ENCODE measurements at places on chromosomes 3 and 15.

- peak; percentile 25 for DNase-seq
Measured at GRCh38 chr15:35929740-35930444, 383.9 kb upstream of the DPH6 start.

GRCh38 chr3:72191209-72191960 lies 406.4 kb upstream of the PROK2 start:
- DNase-seq, result no peak

- no peak for DNase-seq
Measured at GRCh38 chr3:135237371-135238143, 442.5 kb downstream of the EPHB1 start.

- no peak for DNase-seq
Measured at GRCh38 chr15:60999771-61000170, 229.3 kb downstream of the RORA start.

GRCh38 chr3:66106788-66107187 lies 68.1 kb upstream of the MAGI1 start:
- DNase-seq, result peak; percentile 21

DNA sequence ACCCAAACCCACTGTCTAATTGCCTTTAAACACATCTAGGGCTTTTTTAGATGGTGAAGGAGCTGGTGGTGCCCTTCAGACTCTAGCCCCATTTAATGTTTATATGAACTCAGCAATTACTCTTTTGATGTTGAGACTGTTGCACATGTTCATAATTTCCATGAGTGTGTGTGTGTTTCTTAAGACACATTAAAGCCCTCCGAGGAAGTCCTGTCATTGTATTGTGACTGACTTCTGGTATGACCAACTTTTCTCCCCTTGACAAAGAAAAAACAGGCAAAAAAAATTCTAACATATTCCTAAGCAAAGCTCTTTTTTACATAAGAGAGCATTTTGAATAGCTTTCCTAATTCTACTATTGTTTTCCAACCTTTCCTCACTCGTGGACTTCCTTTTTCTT lies 91.6 kb downstream of the FLNB start:
- DNase-seq, result no peak

DNA sequence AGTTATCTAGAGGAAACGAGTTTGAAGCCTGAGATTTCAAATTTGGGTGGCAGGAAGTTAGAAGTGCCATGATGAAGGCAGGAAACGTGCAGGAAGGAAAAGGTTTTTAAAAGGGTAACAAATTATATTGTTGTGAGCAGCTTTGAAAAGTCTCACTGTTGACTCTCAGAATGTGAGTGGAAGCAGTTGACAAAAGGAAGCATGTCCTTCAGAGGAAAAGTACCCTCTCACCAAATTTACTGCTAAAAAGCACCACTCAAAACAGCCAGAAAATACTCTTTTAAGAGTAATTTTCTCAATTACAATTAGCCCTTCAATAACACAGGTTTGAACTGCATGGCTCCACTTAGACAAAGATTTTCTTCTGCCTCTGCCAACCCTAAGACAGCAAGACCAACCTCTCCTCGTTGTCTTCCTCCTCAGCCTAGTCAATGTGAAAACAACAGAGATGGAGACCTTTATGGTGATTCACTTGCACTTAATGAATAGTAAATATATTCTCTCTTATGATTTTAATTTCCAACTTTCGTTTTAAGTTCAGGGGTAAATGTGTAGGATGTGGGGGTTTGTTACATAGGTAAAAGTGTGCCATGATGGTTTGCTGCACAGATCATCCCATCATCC lies 117.1 kb upstream of the LIPC start:
- DNase-seq, result peak; percentile 11

DNA sequence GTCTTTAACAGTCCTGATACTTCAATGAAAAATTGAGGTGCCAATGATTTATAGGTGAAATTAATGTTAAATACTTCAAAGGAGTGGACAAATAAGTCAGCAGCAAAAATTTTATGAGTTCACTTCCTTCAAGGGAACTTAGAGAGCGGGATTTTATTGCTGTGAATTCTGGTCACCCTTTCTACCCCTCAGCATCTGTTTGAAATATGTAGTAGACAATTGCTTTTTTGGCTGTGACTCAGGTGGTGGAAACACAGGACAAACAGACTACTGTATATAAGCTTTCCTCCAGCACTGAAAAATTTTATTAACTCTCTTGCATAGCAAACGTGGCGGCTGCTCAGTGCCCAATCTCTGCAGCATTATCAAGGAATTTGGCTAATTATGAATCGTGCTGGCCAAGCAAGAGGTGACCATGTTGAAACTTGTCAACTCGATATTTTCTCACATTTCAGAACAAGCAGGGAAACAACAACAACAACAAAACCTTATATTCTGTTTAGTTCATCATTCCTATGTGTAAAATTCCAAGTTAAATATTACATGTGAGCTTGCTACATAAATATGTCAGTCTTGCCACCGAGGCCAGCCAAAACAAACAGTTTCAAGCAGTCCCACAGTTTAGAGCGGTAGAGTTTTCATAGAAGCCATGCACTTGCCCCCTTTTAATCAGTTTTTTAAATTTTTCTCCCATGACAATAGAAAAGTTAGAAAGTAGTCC lies 420.2 kb downstream of the FOXP1 start:
- no peak for DNase-seq

- peak; percentile 75 for DNase-seq
Measured at GRCh38 chr3:57983734-57984518, 24.3 kb upstream of the FLNB start.

DNA sequence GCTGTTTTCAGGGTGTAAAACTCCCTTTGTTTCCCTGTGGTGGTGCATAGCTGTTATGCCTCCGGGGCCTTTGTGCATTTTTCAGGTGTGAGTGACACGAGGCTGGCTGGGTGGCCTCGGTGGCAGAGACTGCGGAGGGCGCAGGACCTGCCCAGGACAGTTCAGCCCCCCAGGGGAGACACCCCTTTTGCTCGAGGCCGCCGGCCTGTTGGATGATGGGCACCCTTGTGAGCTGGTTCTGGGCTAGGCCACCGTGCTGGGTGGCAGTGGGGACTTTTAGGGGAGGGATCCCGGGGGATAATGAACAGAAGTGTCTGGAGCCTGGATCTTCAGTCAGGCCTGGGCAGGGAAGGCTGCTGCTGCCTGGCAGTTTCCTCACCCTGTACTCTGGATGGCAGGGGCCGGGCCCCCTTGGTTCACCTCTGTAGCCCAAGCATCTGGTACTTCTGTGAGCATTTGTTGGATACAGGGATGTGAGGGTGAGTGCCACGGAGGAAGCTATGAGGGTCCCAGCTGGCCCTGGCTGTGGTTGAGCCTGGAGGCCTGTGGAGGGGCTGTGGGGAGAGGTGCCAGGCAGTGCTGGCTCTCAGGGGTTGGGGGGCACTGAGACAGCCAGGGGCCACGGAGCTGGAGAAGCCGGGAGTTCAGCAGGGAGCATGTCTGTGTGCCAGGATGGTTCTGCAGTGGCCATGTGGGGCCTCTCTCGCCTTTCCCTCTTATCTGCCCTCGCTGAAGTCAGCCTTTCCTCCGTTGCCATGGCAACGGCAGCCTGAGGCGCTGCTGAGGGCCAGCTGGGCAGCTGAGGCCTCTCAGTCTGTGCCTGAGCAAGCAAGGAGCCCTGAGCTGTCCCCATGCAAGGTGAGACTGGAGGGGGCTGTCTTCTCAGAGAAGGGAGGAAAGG lies 49.0 kb downstream of the KY start:
- no peak for DNase-seq

GRCh38 chr15:60476713-60477112 lies 2.2 kb downstream of the ICE2 start:
- DNase-seq, result no peak

- no peak for DNase-seq
Measured at GRCh38 chr3:5058471-5058951, 63.6 kb upstream of the ARL8B start.

DNA sequence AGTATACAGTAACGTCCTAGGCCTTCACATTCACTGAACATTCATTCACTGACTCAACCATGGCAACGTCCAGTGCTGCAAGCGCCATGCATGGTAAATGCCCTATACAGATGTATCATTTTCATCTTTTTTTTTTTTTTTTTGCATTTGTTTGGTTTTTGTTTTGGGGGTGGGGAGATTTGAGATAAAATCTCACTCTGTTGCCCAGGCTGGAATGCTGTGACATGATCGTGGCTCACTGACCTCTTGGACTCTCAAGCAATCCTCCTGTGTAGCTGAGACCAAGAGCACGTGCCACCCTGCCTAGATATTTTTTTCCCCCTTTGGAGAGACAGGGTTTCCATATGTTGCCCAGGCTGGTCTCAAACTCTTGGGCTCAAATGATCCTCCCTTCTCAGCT lies 37.4 kb downstream of the SUSD5 start:
- no peak for DNase-seq

DNA sequence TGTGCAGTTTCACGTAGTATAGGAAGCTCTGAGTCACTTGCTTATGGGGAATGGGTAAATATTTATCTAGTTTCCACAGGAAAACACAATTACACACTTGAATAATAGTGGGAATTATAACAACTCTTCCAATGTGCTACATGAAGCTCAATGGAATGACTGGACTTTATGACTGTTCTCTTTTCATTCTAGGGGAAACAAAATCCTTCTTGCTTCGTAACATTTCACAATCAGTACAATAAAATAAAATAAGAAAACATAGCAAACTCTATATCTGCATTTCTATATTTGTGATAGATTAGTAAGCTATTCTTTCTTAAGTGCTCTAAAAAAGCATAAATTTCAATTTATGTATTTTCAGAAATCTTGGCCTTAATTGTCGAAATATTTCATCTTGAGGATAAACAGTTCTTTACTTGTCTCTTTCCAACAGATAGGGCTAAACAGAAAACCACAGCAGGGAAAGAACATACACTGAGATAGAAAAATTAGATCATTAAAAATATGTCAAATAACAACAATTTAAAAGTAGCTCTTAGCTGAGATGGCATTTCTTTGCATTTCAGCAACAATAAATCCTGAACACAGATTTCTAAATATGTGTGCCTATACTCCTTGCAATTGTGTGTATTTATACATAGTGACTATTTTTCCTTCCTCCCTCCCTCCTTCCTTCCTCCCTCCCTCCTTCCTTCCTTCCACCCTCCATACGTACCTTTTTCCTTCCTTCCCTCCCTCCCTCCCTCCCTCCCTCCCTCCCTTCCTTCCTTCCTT lies 395.5 kb upstream of the KCNMB2 start:
- DNase-seq, result no peak

- peak; percentile 62 for DNase-seq
Measured at GRCh38 chr3:132535575-132536441, 61.3 kb upstream of the ACKR4 start.

DNA sequence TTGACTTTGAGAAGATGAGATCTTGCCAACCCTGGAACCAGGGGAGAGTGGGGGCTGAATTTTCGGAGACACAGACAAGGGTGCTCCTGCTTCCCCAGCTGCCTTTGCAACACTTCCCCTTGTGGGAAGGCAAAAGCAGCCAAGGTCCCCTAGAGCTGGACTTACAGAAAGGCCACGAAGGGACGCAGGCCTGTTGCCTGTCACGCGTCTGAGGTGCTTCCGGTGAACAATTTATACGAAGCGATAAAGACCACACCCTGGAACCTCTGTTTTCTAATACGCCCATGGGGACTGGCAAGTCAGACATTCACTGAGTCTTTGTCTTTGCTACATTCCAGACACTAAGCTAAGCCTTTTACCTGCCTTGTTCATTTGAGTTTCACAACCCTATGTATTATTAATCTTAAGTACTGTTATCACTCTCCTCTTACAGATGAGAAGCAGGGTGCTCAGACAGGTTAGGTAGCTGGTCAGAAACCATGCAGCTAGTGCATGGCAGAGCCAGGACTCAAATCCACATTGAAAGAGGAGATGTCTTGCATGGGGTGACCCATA lies 13.2 kb downstream of the MEGF11 start:
- DNase-seq, result no peak

DNA sequence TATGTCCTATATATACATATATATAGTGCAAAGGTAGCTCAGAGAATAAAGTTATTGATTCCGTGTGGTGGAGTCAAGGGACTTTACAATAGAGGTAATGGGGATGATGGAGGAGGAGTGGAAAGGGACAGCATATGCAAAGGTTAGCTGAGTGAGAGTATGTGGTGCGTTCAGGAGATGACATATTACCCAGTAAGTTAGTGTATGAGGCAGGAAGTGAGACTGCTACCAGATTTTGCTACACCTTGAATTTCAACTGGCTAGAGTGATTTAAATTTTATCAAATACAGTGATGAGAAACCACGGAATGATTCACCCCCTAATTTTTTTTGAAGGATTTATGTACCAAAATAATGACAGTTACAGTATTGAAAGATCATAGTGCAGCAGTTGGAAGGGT lies 2.8 kb downstream of the ACTL6A start:
- DNase-seq, result peak; percentile 49

DNA sequence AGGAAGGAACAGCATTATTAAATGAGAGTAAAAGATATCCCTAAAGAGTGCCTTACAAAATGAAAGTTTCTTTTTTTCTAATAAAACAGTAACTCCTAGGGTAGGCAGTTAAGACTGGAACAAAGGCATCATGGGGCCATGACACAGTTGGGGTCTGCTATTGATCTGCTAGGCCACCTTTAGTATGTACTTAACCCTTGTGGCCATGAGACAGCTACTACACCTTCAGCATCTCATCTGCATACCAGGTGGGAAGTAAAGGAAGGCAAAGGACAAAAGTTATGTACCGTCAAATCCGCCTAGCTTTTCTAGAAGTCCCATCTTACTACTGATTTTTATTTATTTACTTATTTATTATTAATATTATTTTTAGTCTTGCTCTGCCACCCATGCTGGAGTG lies 93.8 kb upstream of the FHIT start:
- DNase-seq, result no peak

DNA sequence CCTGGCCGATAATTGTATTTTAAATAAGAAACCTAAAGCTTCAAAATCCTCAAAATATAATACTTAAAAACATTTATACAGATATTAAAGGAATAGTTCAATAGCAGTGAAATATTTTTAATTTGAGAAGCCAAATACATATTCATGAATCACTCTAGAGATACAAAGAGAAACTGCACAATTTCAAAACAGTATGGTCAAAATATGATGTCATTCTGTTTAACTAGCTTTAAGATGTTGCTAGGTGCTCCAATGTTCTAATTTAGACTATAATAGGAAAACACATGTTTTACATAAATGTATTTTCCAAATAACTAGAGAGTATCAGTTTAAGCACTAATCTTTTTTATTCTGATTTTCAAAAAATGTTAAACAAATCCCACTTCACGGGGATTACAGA lies 10.3 kb upstream of the NRROS start:
- DNase-seq, result no peak

GRCh38 chr3:123658852-123659206 lies 74.0 kb upstream of the HACD2 start:
- DNase-seq, result no peak

DNA sequence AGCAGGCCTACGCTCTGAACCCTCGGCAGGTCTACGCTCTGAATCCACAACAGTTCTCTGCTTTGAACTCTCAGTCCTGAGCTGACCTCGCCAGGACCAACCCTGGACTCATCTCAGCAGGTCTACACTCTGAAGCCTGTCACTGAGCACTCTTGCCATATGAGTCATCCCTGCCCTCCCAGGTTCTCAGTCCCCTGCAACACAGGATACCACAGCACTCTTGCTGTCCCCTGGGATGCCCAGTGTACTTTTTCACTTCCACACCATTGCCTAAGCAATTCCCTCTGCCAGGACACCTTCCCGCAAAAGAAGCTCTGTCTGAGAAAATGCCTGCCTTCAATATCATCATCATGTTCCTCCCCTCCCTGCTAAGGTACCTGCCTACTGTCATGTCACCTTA lies 42.0 kb downstream of the NUP210 start:
- DNase-seq, result no peak

All from activated CD4-positive, alpha-beta T cell treated with anti-CD3 and anti-CD28 coated beads, Interleukin-2, Interleukin-4, amounts not matched to agents 100 ng/mL and 50 ng/mL, durations not matched to agents 16 hours and 8 hours (primary cell).